ENCODE measurements at places on chromosomes 3 and 15.

DNA sequence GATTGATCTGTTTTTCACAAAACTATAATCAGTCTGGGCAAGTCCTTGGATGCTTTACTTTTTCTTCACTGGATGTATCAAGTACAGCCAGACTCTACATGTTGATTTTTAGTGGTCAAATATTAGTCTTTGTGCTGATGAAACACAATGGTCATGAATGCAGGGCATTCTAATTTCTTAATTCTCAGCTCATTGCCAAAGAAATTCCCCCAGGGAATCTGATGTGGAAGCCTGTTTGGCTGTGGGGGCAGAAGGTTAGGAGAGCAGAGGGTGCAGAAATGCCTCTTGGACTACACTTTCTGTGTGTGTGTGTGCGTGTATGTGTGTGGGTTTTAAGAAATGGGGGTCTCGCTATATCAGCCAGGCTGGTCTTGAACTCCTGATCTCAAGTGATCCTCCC is 48.7 kb upstream of the HACD2 start:
- no peak for DNase-seq

GRCh38 chr3:16633948-16634347 is 28.7 kb upstream of the DAZL start:
- no peak for DNase-seq

GRCh38 chr3:174193604-174194003 is 665.5 kb upstream of the NAALADL2 start:
- DNase-seq, result no peak

- no peak for DNase-seq
These were observed 107.6 kb upstream of the SEMA6D start for GRCh38 chr15:47609693-47610092.

GRCh38 chr3:7683426-7683825 is 818.2 kb upstream of the LMCD1 start:
- no peak for DNase-seq

- no peak for DNase-seq
These were observed 47.9 kb downstream of the PIK3CB start for GRCh38 chr3:138786788-138787271.

- DNase-seq, result no peak
These were observed 8.8 kb downstream of the SNTN start for GRCh38 chr3:63661242-63661641.

- no peak for DNase-seq
These were observed 2.7 kb downstream of the RFTN1 start for GRCh38 chr3:16510620-16511319.

DNA sequence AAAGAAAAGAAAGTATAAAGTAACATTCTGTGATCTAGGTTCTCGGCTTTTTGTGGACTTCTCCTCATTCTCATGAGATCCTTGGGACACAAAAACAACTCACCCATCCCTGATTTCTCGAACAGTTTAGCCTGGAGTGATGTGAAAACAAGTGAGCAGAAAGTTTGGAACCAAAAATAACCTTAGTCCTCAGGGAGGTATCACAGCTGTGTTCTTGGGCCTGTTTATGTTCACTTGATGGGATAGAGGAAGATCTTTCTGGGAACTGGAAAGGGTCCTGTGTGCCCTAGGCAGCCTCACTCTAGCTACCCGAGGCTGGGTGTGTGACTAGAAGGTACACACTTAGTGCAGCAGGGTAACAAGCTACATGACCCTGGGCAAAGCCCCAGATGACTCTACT is 308.8 kb upstream of the PDZRN3 start:
- DNase-seq, result no peak

- no peak for DNase-seq
These were observed 39.3 kb upstream of the P3H2 start for GRCh38 chr3:190159902-190160435.

GRCh38 chr15:64381000-64381751 is at the start of gene PCLAF:
Gene PCLAF (minus strand): TSS chr15:64381441. CDS start chr15:64381371, 70 bp downstream.
- peak; percentile 93 for DNase-seq

GRCh38 chr3:108202080-108202479 is 20.1 kb downstream of the IFT57 start:
- DNase-seq, result no peak

- no peak for DNase-seq
These were observed 244.8 kb downstream of the PLCL2 start for GRCh38 chr3:17129556-17129955.

GRCh38 chr3:29827756-29828155 is 546.9 kb downstream of the RBMS3 start:
- DNase-seq, result no peak

- no peak for DNase-seq
These were observed 12.7 kb downstream of the ATP10A start for GRCh38 chr15:25850154-25851111.

GRCh38 chr15:99762288-99762687 is 29.1 kb upstream of the LYSMD4 start:
- DNase-seq, result no peak

- DNase-seq, result no peak
These were observed 8.9 kb downstream of the MKRN2OS start for GRCh38 chr3:12536423-12536822.

GRCh38 chr3:136464502-136464901 is 214.4 kb downstream of the PCCB start:
- no peak for DNase-seq

- no peak for DNase-seq
These were observed 3.8 kb downstream of the OR5K2 start for GRCh38 chr3:98501270-98501669.

DNA sequence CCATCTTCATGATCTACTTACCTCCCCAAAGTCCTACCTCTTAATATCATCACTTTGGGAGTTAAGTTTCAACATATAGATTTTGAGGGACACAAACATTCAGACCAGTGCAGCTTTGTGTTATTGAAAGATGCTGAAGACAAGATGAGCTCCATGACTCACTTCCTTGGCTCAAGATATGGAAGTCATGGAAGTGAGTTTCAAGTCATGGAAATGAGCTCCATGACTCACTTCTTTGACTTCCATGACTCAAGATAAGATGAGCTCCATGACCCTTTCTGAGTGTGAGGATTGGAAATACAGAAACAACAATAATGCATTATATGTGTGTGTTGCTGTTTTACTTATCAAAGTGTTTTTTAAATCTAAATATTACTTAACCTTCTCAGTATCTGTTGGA is 170.2 kb upstream of the TPRG1 start:
- no peak for DNase-seq
